ENCODE measurements at places on chromosomes 5 and 9.

- DNase-seq = no peak
These were observed 367.3 kb upstream of the PAPPA start for GRCh38 chr9:115786321-115786720.

GRCh38 chr9:134050726-134051125, 17.1 kb downstream of the BRD3 start:
- DNase-seq = no peak

- no peak for DNase-seq
These were observed 17.4 kb upstream of the KCNIP1 start for GRCh38 chr5:170486371-170486770.

DNA sequence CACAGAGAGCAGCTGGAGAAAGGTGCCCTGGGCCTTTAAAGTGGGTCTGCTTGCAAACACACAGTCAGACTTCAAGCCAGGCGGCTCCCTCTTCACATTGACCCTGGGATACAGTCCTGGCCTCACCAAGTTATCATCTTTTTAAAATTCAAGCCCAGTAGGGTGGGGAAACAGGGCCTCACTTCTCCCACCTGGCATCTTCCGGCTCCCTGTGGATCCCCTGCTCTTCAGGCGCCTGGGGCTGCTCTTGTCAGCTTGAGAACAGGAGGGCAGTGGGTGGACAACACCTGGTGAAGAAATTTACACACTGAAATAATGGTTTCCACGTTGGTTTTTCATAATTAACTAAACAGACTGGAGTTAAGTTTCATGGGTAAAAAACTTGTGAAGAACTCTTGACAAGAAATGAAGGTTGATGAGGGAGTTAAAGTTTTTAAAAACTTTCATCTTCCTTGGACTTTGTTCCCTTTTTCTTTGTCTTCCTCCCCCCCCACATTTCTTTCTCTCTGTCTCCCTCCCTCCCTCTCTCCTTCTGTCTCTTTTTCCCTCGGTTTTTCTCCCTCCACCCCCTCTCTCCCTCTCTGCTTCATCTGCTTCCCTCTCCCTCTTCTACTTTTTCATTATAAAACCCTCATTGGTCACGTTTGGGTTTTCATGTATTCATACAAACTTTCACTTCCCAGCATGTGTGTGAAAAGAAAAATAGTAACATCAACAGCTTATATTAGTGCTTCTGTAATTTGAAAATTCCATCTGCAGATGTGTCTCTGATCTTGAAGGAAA, 219.6 kb downstream of the DMRT2 start:
- DNase-seq = no peak

- DNase-seq = peak; percentile 18
These were observed 4.2 kb downstream of the MELK start for GRCh38 chr9:36576866-36577265.

GRCh38 chr9:4939118-4939561, 45.9 kb upstream of the JAK2 start:
- no peak for DNase-seq

DNA sequence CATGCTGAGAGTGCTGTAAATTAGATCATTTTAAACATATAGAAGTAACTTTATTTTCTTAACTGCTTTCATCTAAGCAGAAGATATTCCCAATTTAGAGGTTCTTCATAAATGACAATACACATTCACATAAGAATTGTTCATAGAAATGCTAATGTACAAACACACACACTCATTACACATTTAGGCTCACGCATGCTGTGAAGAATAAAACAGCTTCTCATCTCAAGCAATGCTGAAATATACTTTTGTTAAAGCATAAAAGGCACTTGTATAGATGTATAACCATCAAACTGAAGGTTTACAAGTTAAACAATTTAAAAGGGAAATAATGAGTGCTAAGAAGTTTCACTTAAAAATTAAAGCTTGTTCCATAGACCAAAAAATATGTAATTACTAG, 18.1 kb upstream of the FTMT start:
- DNase-seq = no peak

GRCh38 chr5:90201923-90202322, 207.6 kb downstream of the CETN3 start:
- DNase-seq = peak; percentile 41

GRCh38 chr5:90475436-90475980, 844 bp downstream of the POLR3G start:
- DNase-seq = no peak

DNA sequence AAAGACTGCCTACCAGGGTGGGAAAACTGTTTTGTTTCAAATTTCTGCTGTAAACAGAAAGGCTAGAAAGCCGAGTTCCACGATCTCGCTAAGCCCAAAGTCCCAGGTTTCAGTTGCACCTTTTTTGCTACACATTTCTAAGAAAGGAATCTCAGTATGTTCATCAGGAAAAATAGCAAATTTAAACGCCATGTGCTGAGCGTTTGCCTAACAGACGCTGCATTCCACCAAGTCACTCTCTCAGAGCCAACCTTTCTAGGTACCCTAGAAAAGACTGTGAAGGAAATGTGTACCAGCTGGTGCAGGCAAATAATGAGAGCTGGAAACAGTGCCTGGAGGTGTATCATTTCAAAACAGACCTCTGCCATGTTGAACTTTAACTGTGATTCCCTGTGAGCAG, 71.8 kb downstream of the FRMD3 start:
- DNase-seq = no peak

GRCh38 chr9:128081056-128081455, 13.0 kb downstream of the SLC25A25 start:
- peak; percentile 39 for DNase-seq

- DNase-seq = no peak
These were observed 478.9 kb upstream of the NMUR2 start for GRCh38 chr5:152884006-152884405.

DNA sequence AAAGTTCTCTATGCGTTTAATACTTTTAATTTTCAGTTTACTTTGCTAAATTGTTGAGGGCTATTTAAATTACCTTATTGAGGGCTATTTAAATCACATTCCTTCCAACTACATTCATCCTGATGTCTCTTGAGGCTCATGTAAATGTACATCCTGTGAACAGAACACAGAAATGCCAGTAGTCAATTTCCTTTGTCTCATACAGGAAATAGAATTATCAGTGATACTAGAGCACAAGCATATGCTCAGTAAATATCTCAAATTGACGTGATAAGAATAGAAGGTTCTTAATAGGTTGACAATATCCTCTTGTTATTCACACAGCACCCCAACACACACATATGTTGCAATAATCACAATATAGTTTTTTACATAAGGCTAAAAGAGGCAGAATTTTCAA, 449.0 kb downstream of the CYLC2 start:
- DNase-seq = peak; percentile 46

GRCh38 chr9:6106711-6107339, 91.4 kb upstream of the RANBP6 start:
- DNase-seq = peak; percentile 62

DNA sequence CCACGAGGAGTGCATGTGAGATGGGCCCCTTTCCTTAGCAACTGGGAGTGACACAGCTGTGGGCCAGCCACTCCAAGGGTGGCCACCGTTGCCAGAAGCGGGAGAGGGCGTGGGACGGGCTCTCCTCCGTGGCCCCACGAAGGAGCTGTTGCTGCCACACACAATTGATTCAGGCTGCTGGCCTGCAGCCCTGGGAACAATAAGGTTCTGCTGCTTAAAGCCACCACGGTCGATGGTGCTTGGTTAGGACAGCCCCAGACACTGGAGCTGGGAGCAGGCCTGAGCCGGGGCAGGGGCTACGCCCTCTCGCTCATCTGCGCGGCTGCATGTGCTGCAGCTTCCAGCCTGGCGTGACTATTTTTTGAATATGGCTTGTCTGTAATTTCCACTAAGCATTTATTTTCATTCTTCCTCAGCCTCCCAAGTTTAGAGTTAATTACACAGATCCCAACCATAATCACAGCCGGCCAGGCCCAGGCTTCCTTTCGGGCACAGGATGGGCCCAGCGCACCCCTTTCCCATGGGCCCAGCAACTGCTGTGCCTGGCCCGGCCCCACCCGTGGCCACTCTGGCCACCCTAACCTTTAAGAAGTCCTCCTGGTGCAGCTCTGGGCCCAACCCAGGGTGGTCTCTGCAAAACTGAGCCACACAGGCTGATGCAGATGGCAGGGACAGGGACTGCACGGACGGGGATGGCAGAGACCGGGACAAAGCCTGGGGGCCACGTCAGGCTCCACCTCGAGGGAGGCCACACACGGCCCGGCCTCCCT, 49.7 kb downstream of the VAV2 start:
- no peak for DNase-seq

DNA sequence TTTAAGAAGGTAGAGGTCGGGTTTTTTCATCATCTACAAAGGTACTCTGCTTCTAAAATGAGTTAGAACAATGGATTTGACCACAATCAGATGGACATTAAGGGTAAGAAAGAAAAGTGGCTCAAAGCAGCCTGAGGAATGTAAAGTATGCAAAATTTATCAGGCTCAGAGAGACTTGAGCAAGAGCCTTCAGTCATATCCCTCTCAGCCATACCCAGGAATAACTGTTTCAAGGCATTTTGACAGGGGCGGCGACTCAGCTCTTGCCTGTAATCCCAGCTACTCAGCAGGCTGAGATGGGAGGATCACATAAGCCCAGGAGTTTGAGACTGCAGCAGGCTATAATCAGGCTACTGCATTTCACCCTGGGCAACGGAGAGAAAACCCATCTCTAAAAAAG, 38.8 kb upstream of the ANXA2R start:
- peak; percentile 75 for DNase-seq

DNA sequence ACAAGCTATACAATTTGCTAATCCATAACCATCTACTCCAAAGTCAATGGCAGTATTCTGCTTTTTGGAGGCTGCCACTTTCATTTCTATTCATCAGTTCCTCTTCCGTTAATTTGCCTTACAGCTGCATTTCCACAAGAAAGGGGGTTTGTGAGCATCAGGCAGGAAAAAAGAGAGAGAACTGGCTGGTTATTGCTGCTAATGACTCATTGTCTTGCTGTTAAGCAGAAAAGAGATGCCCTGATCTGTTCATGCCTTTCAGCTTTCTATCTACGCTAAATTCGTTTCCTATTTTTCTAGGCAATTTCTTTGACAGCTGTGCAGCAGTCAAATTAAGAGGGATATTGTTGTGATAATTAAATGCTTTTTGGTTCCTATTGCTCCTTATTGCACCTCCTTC, 65.9 kb upstream of the GNAQ start:
- no peak for DNase-seq
